ENCODE measurements at places on chromosomes 1 and 21.
A peak's percentile ranks its signal among the peaks of the same experiment; 100 is the strongest.

GRCh38 chr1:168161459-168161858 is 17.3 kb upstream of the TIPRL start:
- no peak for DNase-seq

GRCh38 chr21:42114646-42115045 is 43.5 kb downstream of the UMODL1 start:
- no peak for DNase-seq

DNA sequence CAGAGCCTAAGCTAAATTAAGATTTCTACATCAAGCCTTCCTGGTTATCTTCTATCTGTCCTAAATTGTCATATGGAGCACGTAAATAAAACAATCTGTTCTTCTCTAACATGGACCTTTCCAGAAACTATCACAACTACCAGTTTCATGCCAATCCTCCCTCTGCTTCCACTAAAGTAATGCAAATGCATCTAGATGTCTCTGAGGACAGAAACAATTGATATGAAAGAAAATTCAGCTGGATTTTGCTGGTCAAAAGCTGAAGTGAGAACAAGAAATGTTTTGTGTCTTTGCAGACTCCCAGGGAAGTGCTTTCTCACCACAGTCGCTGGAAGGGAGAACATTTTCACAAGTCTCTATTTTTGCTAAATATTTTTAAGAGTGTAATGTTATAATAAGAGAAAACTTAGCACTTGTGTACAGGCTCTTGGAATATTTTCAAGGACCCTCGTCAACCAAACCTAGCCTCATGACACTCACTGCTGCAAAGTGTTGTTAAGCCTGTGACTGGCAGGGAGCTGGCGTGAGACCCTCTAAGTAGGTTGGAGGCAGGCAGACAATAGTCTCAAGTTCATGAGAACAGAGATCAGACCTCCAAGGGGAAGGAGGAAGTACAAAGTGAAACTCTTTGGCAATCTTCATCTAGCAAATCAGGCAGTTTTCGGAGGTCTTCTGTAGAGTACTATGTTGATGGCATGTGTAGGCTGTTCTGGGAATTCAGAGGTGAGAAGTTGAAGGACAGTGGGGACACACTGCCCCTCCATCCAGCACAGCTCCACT is 38.8 kb downstream of the DNASE2B start:
- no peak for DNase-seq

DNA sequence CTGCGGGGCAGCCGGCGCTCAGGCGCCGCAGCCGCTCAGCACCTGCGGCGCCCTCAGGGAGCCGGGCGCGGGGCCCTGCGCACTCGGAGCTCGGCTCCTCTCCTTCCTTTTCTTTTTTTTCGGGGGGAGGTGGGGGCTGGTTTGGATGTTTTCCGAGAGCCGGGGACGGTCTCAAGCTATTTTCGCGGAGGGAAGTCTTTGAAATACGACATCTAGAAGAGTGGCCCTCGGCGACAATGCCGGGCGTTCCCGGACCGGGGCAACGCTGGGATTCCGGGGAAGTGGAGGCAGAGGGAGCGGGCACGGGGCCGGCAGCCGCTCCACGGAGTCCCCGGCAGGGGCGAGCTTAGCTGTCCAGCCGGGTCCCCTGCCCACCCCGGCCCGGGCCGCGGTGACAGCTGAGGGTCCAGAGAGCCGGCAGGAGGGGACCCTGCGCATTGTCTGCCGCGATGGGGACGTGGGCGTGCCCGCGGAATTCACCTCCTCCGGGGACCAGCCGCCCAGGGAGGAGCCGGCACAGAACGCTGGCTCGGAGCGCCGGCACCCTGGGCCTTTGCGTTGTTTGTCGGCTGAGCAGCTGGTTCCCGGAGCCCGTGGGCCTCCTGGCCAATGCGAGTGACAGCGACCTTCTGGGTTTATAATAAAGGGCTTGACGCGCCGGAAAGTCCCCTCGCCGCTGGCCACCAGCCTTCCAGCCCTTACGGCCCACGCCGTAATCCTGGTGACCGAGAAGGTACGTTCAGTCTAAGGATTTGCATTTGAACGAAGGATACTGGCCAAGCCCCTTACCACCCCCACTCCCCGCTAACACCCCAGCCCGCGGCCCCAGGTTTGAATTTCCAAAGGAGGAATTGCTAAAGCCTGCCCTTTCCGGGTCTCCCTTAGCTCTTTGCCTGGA is 582 bp downstream of the SLC37A1 start:
- DNase-seq, result peak; percentile 61

DNA sequence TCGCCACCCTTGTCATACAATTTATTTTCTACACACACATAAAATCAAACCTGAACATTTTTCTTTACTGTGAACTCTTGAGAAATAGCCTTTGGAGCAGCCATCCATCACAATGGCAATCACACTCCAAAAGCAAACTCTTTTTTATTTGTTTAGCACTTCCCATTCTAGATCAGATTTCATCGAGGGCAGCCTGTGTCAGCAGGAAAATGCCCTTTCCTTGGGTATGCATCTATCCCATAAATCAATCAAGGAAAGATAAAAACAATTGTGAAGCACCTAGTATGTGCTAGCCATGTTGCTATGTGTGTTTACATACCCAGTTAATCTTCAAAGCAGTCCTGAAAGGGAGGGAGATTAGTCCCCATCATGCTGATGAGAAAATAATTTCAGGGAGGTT is 484.1 kb upstream of the USP24 start:
- no peak for DNase-seq

DNA sequence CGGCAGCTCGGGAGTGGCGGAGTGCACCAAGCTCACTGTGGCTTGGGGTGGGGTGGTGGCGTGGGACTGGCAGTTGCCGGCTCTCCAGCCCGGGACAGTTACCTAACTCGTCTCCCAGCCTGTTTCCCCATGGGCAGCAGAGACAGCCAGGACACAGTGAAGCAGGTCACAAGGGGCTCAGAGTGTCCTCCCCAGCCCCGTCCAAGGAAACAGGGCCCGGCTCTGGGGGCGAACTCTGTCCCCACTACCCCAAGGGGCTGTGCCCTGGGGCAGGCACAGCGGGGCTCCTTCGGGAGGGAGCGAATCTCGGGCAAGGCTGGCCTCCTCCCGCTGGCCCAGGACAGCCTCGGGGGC is 759 bp downstream of the GPR157 start:
- DNase-seq, result no peak

DNA sequence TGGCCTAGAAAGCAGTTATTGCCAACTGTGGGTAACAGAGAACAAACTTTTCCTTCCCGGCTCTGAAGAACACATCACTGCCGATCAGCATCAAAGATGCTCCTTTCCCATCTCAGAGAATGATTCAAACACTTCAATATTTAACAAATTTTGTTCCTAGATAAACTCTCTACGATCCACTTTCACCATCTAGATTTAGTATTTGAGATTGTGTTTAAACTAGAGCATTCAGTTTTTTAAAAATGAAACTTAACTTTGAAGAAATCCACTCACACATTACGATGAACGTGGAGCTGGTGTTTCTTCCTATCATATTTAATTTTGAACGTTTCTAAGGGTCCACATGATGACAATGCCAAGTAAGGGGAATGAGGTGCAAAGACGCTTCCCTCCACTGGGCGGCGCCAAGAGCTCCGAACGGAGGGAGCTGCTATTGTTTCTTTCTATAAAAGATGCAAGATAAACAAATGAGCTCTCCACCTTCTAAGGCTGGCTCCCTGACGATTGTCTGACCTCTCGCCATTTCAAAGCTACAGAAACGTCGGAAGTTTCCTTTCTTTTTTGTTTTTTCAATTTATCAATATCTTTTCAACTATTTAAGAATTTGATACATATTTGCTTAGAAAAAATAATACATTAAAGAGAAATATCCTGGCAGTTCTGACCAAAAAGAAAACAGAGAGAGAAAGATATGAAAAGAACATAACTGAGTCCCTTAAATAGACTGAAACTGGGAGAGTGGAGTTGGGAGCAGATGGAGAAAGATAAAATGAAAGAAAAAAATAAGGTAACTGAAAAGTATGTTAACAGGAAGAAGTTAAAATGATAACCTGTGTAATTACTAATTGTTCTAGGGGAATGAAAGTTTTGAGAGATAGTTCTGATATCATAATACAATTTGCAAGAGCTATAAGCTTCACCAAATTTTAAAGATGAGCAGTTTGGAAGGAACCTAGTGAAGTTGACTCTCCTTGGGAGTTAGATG is 4.4 kb upstream of the BARHL2 start:
- no peak for DNase-seq

DNA sequence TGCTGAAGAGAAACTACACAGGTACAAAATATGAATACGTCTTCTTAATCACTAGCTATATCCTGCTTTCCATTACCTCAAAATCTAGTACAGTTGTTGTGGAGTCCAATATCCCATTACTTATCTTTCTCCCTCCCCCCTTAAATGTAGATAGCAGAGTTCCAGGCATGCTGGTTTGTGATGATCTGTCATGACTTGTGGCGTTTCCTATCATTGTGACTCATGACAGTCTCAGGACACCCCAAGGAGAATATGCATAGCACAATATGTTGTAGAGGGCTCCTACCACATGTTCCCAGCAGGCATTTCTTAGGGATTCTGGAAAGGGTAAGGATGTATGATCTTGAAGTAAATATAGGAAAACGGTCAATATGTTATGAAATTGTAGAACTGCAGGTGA is 206.9 kb downstream of the USH2A start:
- DNase-seq, result no peak

DNA sequence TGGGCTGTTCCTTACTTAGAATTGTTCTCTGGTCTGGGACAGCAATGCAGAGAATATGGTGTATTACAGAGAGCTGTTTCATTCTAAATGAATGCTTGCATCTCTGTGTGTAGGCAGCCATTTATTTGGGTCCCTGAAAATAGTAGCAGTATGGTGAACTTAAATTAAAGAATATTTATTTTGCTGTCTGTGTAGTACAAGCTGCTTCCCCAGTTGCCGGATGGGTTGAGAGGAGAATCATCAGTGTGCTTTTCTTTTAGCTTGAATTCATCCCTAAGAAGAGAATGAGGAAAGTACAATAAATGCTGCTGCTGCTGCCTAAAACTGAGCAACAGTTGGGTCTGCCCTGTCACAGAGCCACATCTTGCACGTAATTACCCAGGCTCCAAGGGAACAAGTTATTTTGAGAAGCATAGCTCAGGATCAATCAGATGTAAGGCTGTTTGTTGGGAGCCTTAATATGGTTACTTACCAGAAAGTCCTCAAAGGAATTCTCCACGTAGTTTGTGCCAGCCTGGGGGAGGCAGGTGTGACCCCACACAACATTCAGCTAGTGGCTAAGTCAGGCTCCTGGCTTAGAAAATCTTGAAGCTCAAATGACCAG is 16.6 kb downstream of the ACTN2 start:
- DNase-seq, result no peak

DNA sequence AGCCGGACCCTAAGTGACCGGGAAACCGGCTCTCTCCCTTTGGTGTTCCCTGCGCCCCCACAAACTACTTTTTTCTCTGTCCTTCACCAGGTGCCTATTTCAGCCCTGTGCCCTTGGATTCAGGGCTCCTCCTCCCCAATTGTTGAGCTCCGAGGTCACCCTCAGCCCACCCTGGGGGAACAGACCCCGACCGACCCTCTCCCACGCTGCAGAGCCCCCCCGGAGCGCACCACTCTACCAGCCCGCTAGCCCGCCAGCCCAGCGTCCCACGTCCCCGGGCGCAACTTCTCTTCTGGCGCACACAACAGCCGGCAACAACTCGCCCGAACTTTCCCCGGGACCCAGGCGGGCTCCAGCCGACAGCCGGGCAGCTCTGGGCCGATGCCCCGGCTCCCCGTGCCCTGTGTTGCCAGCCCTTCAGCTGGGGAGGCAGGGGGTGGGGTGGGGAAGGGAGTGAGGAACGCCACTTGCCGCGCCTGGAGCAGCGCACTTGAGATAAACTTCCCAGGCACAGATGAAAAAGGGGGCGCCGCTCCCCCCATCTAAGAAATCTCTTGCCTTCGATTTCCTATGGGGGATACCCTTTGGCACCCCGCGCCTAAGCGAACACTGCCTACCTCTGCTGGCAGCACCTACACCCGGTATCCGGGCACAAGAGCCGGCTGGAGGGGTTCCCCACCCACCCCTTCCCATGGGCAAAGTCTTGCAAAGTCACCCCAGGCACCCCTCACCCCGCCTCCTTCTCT is 997 bp downstream of the CASZ1 start:
- DNase-seq, result no peak

DNA sequence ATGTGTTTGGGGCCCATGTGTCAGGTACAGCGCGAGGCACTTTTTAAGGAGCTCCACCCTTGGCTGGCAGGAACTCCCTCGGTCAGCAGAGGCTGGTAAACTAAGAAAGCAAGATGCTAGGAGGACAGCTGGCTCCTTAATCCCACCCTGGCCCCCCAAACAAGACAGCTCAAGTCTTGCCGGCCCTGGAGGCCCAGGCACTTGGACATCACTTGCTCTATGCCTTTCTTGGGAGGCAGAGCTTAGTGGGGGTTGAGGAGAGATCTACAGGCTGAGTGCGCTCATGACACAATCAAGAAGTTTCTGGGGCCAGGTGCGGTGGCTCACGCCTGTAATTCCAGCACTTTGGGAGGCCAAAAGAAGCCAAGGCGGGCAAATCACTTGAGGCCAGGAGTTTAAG is 78.1 kb downstream of the CD34 start:
- DNase-seq, result no peak

GRCh38 chr1:185487026-185487425 is 170.0 kb upstream of the IVNS1ABP start:
- no peak for DNase-seq

DNA sequence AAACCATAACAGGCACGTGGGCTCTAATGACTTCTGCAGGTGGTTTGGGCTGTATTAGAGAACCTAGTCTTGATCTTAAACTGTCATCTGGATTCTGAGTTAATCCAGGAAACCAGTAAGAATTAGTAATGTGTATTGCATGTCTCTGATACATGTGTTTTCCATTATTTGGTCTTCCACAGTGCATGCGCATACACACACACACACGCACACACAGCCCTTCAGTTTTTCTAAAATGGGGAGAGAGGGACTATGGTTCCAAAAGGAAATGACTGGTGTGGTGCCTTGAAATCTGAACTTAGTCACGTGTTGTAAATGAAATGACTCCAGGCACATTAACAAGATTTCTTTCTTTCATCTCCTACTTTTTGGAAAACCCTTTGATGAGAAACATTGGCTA is 67.6 kb downstream of the OLFML2B start:
- no peak for DNase-seq

GRCh38 chr1:163959622-163960021 is 599.4 kb upstream of the PBX1 start:
- no peak for DNase-seq

GRCh38 chr1:222370913-222371675 is 176.8 kb downstream of the HHIPL2 start:
- no peak for DNase-seq

DNA sequence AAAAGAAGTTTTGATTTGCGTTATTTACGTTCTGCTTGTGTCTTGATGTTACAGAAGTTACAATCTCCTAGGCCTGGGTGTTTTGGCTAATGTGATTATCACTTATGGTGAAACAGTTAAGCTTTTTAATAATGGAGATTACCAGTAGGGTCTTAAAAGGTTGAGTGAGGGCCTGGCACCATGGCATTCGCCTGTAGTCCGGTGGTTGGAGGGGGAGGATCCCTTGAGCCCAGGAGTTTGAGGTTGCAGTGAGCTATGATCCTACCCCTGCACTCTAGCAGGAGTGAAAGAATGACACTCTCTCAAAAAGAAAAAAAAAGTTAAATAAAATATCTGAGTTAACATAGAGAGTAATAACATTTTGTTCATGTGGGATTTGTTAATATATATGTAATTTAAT is 8.8 kb upstream of the SPEN start:
- no peak for DNase-seq

GRCh38 chr1:65418522-65419185 is 1.8 kb upstream of the LEPR start:
- DNase-seq, result no peak

GRCh38 chr1:192575499-192576189 is at the start of gene RGS1:
Gene RGS1 (plus strand): TSS chr1:192575773. CDS start chr1:192575793, 20 bp downstream.
- DNase-seq, result peak; percentile 33

GRCh38 chr1:115640384-115640783 is 1.4 kb upstream of the VANGL1 start:
- DNase-seq, result no peak
